NCI-H524 (cell line): ENCODE measurements at places on chromosomes 11 and 22.

DNA sequence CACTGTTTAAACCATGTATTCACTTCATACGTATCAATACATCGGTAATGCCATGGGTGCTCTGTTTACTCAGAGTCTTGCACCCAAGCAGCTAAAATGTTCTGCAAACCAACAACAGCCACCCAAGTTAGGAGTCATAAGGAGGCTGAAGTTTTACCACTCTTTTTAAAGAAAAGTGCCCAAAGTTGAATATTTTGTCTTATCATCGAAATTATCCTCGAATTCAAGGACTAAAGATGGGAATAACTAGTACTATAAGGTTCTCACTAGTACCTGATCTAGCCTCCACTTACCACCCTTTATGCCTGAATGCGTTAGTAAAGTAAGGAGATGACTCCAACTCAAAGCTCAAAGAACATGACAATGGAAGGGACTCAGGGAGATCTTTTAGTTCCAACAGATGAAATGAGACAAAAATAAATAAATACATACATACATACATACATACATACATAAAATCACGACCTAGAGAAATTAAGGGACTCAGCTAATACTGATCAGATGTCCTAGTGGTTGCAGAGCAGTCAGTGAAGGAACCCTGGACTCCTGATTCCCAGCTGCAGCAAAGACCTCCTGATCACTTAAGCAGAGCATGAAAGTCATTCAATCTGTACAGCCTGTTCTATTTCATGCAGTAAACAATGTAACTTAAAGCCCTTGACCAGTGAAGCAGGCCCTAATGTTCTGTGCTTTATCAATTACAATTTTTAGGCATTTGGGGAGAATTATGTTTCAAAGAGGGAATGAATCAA, 7.7 kb downstream of the OSBP start:
- no peak for DNase-seq

DNA sequence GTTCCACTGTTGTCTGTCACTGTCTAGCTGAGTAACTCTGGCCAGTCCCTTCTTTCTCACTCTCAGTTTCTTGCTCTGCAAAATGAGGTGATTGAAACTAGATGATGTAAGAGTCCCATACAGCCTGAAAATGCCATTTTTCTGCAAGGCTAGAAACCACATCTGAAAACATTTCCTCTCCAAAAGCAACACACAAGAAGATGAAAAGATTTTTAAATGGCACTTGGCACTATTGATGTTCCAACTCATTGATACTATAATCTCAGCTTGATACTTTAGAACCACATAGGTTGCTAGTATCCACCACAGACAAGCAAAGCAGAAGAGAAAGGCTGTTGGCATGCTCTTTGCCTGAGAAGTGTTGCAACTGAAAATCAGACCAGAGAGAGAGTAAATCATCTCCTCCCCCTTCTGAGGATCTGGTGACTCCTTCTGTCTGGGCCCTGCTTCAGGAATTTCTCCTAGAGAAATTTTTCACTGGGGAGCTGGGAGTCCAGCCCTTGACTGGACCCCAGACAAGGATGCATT, 1217.9 kb downstream of the LRRC4C start:
- DNase-seq, result no peak

DNA sequence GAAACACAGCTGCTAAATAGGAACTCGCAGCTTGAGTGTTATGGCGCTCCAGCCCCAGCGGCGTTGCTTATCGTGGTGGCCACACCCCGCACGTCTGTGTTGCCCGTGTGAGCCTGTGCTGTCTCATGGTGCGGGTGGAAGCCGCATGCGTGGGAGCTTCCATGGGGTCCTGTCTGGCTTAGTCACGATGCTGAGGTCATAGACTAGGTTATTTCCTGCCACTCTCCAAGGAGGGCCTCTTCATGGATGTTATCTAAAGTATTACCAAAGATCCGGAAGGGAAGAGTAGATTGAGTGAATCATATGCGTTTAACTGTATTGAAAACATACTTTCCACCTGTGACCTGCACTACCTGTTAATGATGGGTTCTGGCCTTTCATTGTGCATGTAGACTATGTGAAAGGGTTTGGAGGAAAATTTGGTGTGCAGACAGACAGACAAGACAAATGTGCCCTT, 21.7 kb downstream of the CTTN start:
- DNase-seq, result no peak

GRCh38 chr22:19721330-19722177, 1.8 kb upstream of the GP1BB start:
- no peak for DNase-seq

DNA sequence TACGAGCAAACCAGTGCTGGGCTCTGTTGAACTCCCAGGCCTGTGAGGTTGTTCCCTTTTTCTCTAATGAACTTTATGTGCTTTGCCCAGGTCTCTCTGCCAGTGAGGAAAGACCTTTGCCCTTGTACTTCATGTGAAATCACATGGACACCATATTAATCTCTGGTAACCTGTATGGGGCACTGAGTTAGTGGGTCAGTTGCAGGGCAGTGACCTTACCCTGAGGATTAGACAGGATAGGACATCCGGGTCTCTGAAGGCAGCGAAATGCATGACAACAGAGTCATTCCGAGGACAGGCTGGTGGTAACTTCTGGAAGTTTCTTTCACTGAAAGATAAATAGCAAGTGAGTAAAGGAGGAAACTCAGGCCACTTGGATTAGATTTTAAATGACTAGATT, 93.7 kb downstream of the ZBTB16 start:
- DNase-seq, result no peak

DNA sequence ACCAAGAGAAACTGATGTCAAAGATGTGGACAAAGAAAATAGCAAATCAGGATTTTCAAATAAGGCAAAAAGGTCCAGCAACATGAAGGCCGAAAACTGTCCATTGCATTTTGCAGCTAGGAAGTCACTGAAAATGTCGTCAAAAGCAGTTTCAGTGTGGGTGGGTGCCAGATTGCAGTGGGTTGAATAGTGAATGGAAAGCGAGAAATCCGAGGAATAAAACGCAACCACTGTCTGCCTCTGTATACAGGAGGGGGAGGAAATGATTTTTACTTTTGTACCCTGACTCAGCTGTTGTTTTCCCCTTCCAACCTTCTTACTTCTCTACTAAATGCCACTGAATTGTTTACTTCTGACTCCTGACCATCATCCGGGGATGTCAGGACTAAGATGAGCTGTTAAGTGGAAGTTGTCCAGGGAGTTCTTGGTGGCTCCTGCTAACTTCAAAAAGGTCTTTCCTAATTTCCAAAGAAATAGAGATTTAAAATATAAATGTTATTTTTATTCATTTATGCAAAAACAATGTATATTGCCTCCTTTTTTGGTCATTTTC, 64.9 kb upstream of the BIRC3 start:
- DNase-seq, result no peak

DNA sequence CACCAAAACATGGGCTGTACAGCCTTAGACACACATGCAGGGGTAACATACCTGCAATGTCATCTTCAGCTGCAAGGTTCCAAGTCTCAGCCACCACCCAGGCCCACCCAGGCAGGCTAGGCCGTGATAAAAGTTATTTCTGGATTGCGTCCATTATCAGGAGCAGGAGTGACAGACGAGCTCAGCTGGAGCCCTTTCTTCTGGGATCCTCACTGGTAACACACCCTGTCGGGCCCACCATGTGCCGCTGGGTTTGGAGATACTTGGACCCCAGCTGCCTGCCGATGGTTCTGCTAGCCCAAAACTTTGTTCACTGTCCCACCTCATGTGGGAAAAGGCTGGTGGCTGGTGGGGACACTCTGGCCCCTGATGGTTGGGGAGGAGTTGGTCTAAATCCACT, 24.8 kb downstream of the TMPRSS5 start:
- DNase-seq, result no peak

GRCh38 chr22:35126993-35127392, 61.0 kb downstream of the ISX start:
- DNase-seq, result no peak

DNA sequence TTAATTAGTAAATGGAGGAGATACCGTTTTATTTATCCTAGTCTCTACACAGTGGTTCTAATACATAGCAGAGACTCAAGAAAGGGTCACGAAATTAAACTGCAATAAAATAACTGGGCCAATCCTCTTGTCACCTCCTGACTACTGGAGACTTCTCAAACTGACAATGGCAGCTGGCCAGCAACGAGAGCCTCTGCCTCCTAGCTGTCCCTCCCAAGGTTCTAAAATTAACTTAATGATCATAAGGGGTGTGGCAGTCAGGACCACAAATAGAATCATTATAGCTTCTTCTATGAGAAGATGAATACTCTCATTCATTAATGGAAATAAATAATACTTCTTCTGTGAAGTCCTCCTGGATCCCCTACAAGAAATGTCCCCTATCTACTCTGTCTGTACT, 63.8 kb upstream of the APOA1 start:
- no peak for DNase-seq

- no peak for DNase-seq
These were observed 35.0 kb downstream of the TPST2 start for GRCh38 chr22:26554956-26555355.

- DNase-seq, result no peak
These were observed 75.6 kb downstream of the TP53I11 start for GRCh38 chr11:44875037-44875436.

DNA sequence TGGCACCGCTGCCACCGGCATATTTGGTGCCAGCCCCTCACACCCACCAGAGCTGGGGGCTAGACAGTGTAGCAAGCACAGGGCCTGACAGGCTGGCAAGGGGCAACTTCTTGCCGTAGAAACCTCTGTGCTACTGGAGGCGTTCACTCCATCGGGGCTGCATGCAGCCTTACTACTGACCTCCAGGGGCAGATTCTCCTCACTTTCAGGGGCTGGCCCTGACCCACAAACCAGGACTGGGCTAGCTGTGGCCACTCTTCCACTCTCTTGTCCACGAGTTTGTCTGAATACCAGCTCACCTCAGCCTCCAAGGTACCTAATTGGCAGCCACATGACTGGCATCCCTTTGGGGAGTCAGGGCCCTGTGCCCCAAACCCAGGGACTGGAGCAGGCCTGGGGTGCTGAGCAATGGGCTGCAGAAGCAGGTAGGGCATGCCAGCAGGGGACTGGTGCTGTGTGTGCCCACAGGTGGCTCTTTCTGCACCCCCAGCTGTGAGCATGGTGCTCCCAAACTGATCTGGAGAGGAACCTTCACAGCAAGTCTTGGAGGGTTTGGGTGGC, 2.1 kb upstream of the LMO1 start:
- DNase-seq, result peak; percentile 70

GRCh38 chr22:44363013-44363979, 50.5 kb upstream of the SHISAL1 start:
- peak; percentile 51 for DNase-seq

DNA sequence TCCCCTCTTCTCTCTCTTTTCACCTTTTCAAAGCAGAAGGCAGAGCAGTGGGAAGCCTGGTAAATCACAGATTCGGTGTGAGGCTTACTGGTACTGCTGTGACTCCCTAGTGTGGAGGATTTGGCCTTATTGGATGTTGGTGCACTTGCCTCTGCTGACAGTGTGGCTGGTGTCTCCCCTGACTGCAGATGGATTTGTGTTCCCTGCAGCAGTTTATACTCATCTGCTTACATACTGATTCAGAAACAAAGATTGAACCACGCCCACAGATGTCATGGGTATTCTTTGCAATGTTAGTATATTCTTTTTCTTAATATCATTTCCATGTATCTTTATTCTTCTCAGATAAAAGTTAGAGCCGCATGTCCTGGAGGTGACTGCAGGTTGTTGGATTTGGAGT, 26.8 kb upstream of the GRIK4 start:
- no peak for DNase-seq

GRCh38 chr22:22835771-22836291, 51.8 kb upstream of the IGLL5 start:
- no peak for DNase-seq

GRCh38 chr22:47090591-47091245, 328.3 kb downstream of the TBC1D22A start:
- DNase-seq, result no peak

DNA sequence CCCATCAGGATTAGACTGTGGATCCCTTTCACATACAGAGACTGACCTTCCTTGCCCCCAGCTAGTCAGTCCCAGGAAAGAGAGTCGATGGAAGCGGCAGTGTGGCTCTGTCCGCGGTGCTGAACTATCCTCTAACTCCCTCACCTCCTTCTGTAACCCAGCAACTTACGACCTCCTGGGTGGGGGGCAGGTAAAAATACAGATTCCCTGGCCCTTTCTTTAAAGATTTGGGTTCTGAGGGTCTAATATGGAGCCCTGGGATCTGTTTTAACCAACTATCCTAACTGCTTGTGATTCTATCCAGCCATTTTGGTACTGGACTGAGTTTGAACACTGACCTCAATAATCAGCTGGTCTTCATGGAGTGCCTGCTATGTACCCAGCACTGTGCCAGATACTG, 23.2 kb downstream of the MFNG start:
- DNase-seq, result no peak

DNA sequence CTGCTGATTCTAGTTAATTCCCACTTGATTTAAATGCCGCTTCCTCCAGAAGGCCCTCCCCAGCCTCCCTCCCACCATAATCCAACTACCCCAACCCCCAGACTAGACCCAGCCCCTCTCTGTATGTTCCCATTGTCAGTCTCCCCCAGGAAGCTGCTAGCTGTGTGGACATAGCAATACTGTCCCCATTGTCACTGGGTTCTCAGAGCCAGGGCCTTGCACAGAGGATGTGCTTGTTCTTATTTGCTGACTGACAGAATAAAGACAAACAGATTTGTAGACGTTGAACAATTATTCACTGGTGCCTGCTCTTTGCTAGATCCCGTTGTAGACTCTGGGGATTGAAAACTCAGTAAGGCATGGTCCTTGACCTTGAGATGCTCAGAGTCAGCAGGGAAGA, 45.7 kb upstream of the NAV2 start:
- no peak for DNase-seq

GRCh38 chr11:115911613-115912346, 407.6 kb upstream of the CADM1 start:
- peak; percentile 37 for DNase-seq

GRCh38 chr22:43862074-43862881, at the start of gene SULT4A1:
TSS of gene SULT4A1 (minus strand) at chr22:43862513. CDS start at chr22:43862382, 131 bp downstream.
- DNase-seq, result peak; percentile 40

DNA sequence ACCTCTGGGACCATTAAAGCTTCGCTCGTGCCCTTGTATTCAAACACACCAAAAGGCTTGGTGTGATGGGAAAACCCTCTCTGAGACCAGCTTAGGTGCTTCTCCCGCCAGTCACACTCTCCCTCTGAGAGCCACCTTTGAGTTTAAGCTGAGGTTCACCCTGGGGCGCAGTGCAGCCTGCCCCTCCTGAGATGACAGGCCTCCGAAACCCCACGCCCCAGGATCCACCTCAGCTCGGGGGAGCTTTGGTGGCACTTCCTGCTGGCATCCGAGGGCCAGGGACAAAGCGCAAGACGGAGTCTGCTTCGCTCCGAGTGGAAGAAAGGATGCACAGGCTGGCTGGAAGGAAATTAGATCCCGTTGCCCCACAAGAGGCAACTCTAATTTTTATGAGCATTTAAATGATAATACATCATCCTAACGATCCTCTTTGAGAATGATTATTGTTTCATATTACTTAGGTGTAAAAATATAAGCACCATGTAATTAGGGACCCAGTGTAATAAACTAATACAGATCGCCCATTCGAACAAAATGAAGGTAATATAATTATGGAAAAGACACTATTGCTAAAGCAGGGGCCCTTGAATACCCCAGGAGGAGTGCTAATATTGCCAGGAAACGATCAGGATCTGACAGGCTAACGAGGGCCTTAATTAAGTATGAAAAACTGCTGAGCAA, 134.7 kb downstream of the CEP164 start:
- no peak for DNase-seq

GRCh38 chr11:119974051-119974450, 163.9 kb downstream of the TRIM29 start:
- peak; percentile 6 for DNase-seq
